ENCODE measurements at places on chromosomes 3 and 15. TPM values are rescaled to one million over a fixed set of nuclear protein-coding genes. Genes with fewer than 3 reads are reported as not detected.

DNA sequence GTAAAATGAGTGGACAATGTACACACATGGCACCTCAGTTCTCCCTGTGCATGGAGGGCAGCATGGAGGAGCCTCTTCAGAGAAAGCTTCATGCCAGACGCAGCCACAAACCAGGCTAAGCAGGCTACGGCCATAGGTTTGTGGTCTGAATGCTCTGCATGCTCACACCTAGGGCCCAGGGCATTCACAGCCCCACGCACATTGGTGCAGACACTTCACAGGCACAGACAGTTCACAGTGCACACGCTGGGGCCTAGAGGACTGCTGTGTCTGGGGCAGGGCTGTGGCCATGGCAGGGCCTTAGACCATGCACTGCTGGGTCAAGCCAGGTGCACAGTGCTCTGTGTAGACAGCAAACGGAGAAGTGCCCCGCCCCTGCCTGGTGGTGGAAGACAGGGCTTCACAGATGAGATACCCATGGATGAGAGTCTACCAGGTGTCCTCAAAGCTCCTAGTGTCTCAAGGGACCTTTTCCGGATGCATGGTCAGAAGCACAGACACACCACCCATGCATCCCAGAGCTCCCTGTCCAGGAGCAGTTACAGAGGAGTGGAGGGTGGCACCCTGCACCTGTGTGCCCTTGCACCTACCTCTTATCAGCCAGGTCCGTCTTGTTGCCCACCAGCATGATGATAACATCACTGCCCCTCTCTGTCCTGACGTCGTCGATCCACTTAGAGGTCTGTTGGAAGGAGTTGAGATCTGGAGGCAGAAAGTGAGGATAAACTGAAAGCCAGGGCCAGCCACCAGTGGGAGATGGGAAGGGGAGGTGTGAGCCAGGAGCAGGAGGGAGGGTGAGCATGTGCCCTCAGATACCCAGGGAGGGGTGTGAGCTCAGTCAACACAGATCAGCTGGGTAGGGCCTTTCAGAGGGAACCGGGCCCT, 33.5 kb downstream of the SRPRB start:
- H3K27ac ChIP-seq: no peak overlapping the region
- no peak for DNase-seq
- H3K4me3 ChIP-seq: no peak overlapping the region
- no peaks in the 10 kb centered on the region for H3K27me3 ChIP-seq

The CLRN1 gene
- total RNA-seq: not detected

DNA sequence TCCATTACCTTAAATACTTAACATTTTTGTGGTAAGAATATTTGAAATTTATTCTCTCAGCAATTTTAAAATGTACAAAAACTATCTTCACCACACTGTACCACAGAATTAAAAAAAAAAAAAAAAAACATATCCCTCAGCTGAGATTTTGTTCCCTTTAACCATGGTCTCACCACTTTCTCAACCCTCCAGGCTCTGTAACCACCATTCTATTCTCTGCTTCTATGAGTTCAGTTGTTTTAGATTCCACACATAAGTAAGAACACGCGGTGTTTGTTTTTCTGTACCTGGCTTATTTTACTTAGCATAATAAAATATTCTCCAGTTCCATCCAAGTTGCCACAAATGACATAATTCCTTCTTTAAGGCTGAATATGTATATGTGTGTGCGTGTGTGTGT, 41.5 kb downstream of the CSNK1G1 start:
- H3K4me3 ChIP-seq: no peak overlapping the region
- no peaks in the 10 kb centered on the region for H3K27me3 ChIP-seq
- no peaks in the 10 kb centered on the region for H3K36me3 ChIP-seq
- no peaks in the 10 kb centered on the region for H3K4me1 ChIP-seq

DNA sequence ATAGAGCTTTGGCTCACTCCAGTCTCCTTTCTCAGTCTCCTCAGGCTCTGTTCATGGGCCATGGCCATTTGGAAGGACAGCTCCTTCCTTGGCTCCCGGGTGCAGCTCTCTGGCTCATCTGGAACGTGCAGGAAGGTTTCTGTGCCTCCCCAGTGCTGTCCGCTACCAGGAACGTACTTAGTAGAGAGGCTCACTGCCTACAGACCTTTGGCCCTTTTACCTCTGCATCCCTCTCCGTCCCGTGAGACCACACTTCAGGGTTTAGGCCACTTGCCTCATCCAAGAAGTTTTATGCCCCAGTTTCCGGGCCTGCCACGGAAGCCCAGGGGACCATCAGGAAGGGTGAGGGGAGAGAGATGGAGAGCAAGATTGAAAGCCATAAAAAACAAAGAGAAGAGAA, 20.9 kb downstream of the GRK7 start:
- H3K27me3 ChIP-seq: no peaks in the 10 kb centered on the region
- DNase-seq: no peak
- H3K27ac ChIP-seq: no peak overlapping the region
- no peaks in the 10 kb centered on the region for H3K4me1 ChIP-seq

GRCh38 chr15:42050484-42051255, 29.8 kb upstream of the PLA2G4E start:
- H3K4me1 ChIP-seq: peaks cover 15% of the 10 kb centered on the region
- H3K4me3 ChIP-seq: no peak overlapping the region
- H3K27me3 ChIP-seq: no peaks in the 10 kb centered on the region
- peak overlapping the region; percentile 51 for H3K27ac ChIP-seq
- no peaks in the 10 kb centered on the region for H3K36me3 ChIP-seq

The TMC3 gene
- 0.43 TPM for total RNA-seq

The ISL2 gene
- total RNA-seq: 5.3 TPM

GRCh38 chr3:10375296-10376053, 54.6 kb upstream of the SEC13 start:
- no peaks in the 10 kb centered on the region for H3K27me3 ChIP-seq
- DNase-seq: no peak
- no peak overlapping the region for H3K4me3 ChIP-seq
- no peaks in the 10 kb centered on the region for H3K4me1 ChIP-seq

- no peaks in the 10 kb centered on the region for H3K36me3 ChIP-seq
- H3K4me1 ChIP-seq: peaks cover under 1% of the 10 kb centered on the region
- DNase-seq: no peak
- H3K4me3 ChIP-seq: no peak overlapping the region
These were observed 35.0 kb upstream of the DENND4A start for GRCh38 chr15:65827065-65827464.

DNA sequence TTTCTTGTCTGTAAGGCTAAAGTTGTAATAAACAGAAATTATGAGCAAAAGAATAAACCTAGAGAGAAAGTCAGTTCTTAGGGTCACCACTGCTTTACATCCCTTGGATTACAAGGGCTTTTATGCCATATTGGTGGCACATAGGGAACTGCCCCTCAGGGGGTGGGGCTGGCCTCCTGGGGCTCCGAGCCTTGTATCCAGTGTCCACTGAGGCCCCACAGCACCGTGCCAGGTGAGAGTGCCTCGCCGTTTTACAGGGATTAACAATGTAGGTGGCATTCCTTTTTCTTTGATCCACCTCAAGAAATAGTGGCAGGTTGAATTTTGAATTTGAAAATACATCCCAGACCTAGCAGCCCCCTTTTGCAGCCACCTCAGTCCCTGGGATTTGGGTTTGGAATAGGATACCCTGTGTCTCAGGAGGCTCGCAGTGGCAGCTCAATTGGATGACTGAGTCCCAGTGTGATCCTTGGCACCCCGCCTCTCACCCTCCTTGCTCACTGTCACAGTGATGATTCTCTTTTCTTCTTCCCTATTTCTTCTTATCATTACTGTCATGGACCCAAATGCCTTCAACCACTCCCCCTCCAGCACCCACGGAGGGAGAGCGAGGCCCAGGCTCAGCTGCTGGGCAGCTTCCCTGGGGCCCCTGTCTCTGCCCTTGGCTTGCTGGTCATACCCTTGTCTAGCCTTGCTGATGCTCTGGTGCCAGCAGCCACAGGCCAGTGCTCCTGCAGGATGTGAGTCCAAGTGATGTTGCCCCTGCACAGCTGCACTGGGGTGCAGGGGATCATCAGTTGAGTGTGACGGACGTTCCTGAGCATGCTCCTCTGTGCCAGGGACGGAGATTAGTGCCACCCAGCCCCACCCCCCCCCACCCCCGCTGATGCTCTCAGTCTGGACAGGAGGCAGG, 137.9 kb downstream of the DNAJB8 start:
- H3K27me3 ChIP-seq: no peaks in the 10 kb centered on the region
- peaks cover 15% of the 10 kb centered on the region for H3K4me1 ChIP-seq
- no peaks in the 10 kb centered on the region for H3K36me3 ChIP-seq
- H3K4me3 ChIP-seq: no peak overlapping the region
- H3K27ac ChIP-seq: no peak overlapping the region

- no peak overlapping the region for H3K27ac ChIP-seq
- no peak overlapping the region for H3K4me3 ChIP-seq
- H3K27me3 ChIP-seq: no peaks in the 10 kb centered on the region
- DNase-seq: no peak
These were observed 87.0 kb upstream of the MYO5C start for GRCh38 chr15:52382647-52383046.

The ATP8B4 gene
- 9.5 TPM for total RNA-seq

The CYP11A1 gene
- total RNA-seq: 0.80 TPM

GRCh38 chr3:182711261-182711683, 82.0 kb upstream of the ATP11B start:
- H3K27ac ChIP-seq: peak overlapping the region; percentile 45
- no peak overlapping the region for H3K4me3 ChIP-seq
- no peak for DNase-seq

The ACKR4 gene
- total RNA-seq: 1.8 TPM

The BMF gene
- total RNA-seq: 33.9 TPM

The TUSC7 gene
- not detected for total RNA-seq

The COLQ gene
- total RNA-seq: 0.27 TPM

DNA sequence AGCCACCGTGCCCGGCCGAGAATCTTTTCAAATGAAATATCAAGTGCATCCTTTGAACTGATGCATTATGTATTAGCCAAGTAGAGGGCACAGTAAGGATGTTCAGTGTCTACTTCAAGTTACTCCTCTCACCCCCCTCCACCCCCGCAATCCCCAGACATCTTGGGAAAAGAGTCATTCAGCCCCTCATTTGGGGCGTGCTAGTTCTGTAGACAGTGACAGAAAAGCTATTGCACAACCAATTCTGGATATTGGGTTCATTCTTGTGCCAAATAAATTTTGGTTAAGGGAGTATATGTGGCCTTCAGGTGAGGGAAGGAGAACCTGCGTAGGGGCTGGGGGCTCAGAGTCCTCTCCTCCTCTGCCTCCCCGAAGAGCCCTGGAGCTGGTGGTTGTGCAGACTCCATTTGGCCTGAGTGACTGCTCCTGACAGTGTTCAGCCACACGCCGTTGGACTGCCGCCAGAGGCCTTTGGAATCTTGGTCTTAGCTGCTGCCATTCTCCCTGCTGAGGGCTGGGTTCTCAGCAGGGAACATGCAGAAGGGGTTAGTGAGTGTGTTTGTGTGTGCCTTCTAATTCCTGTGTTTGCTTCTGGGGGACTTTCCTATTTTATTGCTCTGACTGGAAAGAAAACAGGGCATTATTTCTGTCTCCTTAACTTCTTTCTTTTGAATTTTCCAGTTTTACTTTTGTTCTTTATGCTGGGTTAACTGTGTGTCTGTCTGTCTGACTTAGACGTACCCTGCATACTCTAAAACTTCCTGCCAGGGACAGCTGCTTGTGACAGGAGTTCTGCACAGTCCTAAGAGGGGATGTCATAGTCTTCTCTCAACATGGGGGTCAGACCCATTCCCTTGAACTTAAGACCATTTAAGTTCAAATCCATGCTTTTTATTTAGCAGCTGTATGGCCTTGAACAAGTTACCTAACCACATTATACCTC, 21.0 kb downstream of the RARB start:
- peak; percentile 81 for DNase-seq
- peaks cover 27% of the 10 kb centered on the region for H3K4me1 ChIP-seq
- no peaks in the 10 kb centered on the region for H3K27me3 ChIP-seq
- peak overlapping the region; percentile 81 for H3K27ac ChIP-seq
- H3K36me3 ChIP-seq: no peaks in the 10 kb centered on the region

The MUC20 gene
- 3.5 TPM for total RNA-seq

- no peak for DNase-seq
- no peaks in the 10 kb centered on the region for H3K36me3 ChIP-seq
These were observed 59.1 kb upstream of the CDV3 start for GRCh38 chr3:133514418-133514817.

- H3K4me1 ChIP-seq: no peaks in the 10 kb centered on the region
- no peaks in the 10 kb centered on the region for H3K36me3 ChIP-seq
- no peaks in the 10 kb centered on the region for H3K27me3 ChIP-seq
These were observed 291.8 kb upstream of the GBE1 start for GRCh38 chr3:82053236-82053635.

- no peak for DNase-seq
- H3K4me1 ChIP-seq: no peaks in the 10 kb centered on the region
- H3K27ac ChIP-seq: peak overlapping the region; percentile 79
- H3K4me3 ChIP-seq: no peak overlapping the region
- H3K36me3 ChIP-seq: no peaks in the 10 kb centered on the region
These were observed 105.6 kb upstream of the NECTIN3 start for GRCh38 chr3:110965976-110966375.

The CNTN4 gene
- total RNA-seq: 35.2 TPM

- H3K27ac ChIP-seq: no peak overlapping the region
- no peak overlapping the region for H3K4me3 ChIP-seq
- no peaks in the 10 kb centered on the region for H3K36me3 ChIP-seq
- H3K27me3 ChIP-seq: no peaks in the 10 kb centered on the region
These were observed 207.5 kb upstream of the ADAMTS9 start for GRCh38 chr3:64895106-64895990.

DNA sequence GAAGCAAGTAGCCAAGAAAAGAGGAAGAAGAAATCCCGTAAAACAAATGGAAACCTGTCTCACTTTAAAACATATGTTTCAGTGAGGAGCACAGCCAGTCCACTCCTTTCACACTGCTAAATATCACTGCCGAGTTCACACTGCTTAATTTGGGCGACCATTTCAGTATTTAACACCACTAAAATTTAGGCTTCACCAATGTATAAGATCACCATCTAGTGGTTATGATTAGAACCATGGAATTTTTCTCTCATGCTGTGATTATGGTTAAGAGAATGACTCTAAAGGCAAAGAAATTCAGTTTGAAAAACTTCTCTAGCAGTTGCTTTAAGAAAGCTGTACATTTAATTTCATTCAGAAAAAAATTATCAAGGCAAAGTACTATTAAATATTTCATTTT, 16.6 kb downstream of the SLC4A7 start:
- peak; percentile 22 for DNase-seq
- no peak overlapping the region for H3K27ac ChIP-seq
- no peaks in the 10 kb centered on the region for H3K4me1 ChIP-seq
- H3K4me3 ChIP-seq: no peak overlapping the region
- H3K27me3 ChIP-seq: no peaks in the 10 kb centered on the region

- no peaks in the 10 kb centered on the region for H3K27me3 ChIP-seq
- no peak overlapping the region for H3K27ac ChIP-seq
- no peaks in the 10 kb centered on the region for H3K4me1 ChIP-seq
- no peak overlapping the region for H3K4me3 ChIP-seq
- DNase-seq: no peak
- H3K36me3 ChIP-seq: no peaks in the 10 kb centered on the region
These were observed 20.1 kb downstream of the MAPKAPK3 start for GRCh38 chr3:50637011-50637410.

The CDCP1 gene
- total RNA-seq: 7.0 TPM

GRCh38 chr3:127399154-127399553, 111.3 kb upstream of the PRR20G start:
- no peak overlapping the region for H3K4me3 ChIP-seq
- no peaks in the 10 kb centered on the region for H3K4me1 ChIP-seq
- no peaks in the 10 kb centered on the region for H3K27me3 ChIP-seq
- no peak for DNase-seq
- H3K27ac ChIP-seq: no peak overlapping the region

- H3K36me3 ChIP-seq: no peaks in the 10 kb centered on the region
- H3K4me3 ChIP-seq: no peak overlapping the region
- H3K27me3 ChIP-seq: no peaks in the 10 kb centered on the region
- H3K4me1 ChIP-seq: peaks cover 3% of the 10 kb centered on the region
These were observed 108.4 kb downstream of the TMCO5A start for GRCh38 chr15:38042707-38043445.

The CATSPER2 gene
- 3.9 TPM for total RNA-seq

- DNase-seq: no peak
- H3K27ac ChIP-seq: no peak overlapping the region
These were observed 43.0 kb upstream of the SLC41A3 start for GRCh38 chr3:126126811-126127431.
